Activated CD4-positive, alpha-beta T cell treated with anti-CD3 and anti-CD28 coated beads, Interleukin-2, amount 50 U/mL, for 48 hours (primary cell): ENCODE measurements at places on chromosomes 16 and 17.
A peak's percentile ranks its signal among the peaks of the same experiment; 100 is the strongest.

DNA sequence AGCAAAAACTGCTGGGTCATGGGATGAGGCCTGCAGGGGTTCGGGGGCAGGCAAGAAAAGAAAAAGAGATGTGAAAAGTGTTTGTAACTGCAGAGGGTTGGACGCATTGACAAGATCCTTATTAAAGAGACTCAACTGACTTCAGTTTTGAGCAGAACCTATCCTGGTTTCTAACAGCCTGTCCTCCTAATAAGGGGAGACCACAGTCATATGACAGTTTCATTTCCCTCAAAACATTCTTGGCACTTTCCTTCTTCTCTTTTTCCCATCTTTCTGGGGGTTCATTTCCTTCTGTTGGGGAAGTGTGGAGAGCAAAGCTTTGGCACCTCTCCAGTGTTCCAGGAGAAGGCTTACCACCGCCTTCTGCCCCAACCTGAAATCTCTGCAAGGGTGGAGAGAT is 118.5 kb downstream of the MAF start:
- no peak for DNase-seq

GRCh38 chr16:78523212-78523985 is 423.9 kb downstream of the WWOX start:
- DNase-seq: no peak

DNA sequence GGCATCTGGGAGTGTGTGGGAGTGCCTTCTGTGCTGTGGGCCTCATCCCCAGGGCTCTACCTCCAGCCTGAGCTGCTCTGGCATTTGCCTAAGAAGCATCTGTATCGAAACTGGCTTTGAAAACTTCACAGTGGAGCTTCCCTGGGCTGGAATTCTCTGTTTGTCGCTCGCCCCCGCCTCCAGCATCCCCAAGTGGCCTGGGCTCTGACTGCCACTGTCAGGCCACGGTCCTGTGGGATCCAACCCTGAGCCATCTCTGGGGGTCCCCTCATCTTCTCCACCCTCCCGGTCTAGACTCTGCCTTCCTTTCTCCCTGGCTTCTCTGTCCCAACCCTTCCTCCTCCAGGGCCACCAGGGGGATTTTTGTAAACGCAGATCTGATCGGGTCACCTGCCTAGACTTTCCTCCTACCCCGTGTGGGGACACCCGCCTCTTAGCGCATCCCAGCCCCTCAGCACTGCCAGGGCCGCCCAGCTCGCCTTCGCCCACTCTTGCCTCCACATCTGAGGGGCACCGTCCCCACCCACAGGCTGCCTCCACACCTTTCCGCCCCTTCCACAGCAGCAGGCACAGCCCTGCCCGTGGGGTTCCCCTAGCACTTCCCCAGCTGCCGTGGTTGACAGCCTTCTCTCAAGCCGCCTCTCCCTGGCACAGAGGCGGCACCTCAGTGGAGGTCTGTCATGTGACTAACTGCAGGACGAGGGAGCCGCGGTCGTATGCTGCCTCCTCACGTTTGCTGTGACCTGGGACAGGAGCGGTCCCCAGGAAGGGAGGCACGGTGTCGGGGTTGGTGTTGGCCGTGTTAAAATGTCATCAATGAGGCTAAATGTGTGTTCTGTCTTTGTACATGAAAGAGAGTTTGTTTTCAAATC is 12.0 kb downstream of the TBC1D24 start:
- DNase-seq: peak; percentile 80

DNA sequence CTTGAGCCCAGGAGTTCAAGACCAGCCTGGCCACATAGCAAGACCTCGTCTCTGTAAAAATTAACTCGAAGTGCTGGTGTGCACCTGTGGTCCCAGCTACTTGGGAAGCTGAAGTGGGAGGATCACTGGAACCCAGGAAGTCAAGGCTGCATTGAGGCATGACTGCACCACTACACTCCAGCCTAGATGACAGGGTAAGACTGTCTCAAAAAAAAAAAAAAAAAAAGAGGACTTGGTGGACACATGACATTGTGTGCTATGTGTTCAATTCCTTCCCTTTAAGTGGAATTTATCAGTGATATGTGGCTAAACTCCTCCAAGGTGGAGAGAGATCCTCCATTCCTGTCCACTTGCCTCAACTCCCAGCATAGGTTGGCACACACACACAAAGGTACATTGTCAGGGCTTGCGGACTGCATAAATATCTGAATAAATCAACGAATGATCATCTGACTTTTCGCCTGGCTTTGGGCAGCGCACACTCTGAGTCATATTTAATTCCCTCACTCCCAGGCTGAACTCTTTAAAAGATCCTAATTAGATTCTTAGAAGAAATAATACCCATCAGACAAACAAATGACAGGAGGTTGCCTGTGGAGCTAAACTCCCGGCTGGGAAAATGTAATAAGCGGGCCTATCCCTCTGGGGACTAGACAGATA is 25.0 kb upstream of the SYT17 start:
- no peak for DNase-seq

GRCh38 chr16:58454178-58454577 is 45.8 kb upstream of the NDRG4 start:
- DNase-seq: no peak

- DNase-seq: no peak
Measured at GRCh38 chr17:41343029-41343428, 7.6 kb downstream of the KRT33A start.

- no peak for DNase-seq
Measured at GRCh38 chr17:72538901-72539352, 418.1 kb downstream of the SOX9 start.

DNA sequence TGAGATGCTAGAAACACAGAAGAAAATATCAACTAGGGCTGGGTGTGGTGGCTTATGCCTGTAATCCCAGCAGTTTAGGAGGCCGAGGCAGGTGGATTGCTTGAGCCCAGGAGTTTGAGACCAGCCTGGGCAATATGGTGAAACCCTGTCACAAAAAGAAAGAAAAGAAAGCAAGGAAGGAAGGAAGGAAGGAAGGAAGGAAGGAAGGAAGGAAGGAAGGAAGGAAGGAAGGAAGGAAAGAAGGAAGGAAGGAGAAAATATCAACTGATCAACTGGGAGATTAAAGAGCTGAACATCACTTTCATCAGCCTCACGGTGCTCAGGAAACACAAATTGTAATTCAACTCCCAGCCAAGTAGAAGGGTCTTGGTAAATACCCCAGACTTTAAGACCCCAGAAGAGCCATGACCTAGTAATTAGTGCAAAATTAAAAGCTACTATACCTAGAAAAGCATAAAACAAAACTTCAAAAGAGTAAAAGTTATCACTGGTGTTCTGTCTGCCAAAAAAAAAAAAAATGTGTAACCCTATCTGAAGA is 27.8 kb upstream of the SLFN13 start:
- DNase-seq: no peak

DNA sequence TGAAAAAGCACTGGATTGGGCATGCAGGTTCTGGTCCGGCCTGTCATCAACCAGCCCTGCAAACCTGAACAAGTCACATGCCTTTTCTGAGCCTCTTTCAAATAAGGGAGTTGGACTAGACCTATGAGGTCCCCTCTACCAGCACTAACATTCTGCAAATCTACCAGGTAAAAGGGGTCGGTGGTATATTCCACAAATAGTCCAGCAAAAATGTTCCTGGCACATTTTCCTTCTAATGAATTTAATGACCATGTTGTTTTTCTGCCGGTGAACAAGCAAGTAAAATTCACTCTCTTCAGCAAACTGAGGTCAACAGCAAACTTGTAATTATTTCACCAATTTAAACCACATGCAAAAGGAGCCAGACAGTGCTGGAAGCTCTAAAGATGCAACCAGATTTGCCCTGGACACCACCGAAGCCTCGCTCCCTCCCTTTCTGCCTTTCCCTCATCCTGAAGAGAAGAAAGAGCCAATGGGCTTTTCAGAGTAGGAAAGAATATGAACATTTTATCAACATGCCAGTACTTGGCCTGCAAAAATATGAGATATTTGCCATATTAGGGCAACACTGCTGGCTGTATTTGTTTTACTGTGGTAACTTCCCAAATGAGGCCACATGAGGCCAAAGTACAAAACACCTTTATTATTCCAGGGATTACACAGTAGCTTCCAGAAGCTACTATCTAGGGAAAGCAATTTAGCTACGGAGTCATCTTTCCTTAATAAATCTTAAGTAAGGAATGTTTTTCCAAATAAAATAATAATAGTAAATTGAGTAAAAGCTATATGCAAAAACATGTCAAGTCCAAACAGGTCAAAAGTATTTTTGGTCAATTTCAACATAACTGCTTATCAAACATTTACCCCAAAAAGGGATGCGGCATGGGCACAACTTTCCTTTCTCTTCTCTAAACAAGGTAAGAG is 45.0 kb downstream of the USP31 start:
- DNase-seq: no peak
